Hypothalamus (tissue), 51 donors: ENCODE measurements at places on chromosomes 6 and 20.

DNA sequence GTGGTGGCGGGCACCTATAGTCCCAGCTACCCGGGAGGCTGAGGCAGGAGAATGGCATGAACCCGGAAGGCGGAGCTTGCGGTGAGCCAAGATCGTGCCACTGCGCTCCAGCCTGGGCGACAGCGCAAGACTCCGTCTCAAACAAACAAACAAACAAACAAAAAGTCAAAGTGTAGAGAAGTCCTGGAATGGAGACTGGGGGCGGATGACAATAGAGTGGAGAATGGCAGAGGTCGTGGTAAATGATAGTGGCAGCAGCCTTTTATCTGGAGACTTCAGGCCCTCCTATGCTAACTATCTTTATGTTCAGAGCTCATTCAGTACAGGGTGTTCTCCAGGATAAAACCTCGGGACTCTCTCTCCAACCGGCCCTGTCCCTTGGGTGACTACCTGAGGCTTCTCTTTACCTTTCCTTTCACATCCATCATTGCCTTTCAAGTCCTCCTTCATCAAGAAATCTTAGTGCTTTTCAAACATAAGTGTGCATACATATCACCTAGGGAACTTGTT is 1.4 kb upstream of the FKBPL start:
- no peak for DNase-seq

GRCh38 chr6:53718597-53719460 is 53.3 kb upstream of the KLHL31 start:
- peak; percentile 28 for DNase-seq

DNA sequence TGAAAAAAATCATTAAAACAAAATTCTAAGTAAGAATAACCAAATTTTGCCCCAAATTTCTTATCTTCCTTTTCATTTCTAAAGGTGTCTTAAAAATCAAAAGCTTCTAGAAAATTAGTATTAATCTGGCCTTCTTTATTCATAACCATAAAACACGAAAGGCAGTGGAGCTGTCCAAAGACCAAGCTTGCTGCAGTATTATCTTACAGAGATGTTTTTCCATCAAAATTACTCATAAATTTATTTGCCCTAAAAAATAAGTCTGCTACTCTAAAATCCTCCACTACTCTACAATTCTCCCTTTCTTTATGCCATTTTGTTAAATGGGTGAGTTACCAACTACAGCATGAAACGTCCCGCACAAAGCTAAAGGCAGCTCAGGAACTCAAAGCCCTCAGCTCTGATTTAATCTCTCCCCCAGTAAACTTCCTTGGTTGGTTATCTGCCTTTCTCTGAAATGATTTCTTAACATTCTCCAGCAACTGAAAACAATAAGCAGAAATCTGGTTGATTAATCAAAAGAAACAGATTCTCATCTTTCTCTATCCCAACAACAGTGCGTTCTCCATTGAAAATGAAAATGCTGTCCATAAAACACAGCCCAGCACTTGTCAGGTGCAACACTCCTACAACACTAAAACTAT is 2.1 kb downstream of the USP49 start:
- DNase-seq = no peak

DNA sequence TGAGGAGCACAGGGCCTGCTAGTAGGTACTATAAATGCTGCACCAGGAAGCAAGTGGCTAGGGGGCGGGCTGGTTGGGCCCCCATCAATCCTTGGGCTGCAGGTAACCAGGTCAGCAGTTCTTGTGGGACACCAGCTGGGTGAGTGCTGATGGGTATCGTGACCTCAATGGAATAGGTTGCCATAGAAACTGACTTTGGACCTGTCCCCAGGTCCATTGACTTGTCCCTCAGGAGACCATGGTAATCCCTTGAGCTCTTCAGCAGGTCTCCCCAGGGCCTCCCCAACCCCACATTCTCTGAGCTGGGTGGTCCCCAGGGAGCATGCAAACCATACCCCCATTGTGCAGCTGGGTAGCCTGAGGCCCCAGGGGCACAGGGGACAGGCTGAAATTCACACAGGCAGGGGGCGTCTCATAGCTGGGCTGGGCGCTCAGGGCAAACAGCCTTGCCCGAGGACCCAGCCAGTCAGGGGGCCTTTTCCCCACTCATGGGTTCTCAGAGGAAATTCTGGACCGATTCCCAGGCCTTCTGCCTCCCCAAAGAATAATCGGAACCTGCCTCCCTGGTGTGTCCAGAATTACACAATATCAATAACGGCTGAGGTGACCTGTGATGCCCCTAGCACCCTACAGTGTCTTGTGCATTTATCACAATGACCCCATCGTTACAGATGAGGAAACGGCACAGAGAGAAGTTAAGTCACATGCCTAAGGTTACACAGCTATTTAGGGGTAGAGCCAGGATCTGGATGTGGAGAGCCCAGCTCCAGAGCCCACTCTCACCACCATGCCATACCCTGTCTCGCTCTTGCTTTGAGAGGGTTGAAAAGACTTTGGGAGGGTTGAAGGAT is 35.9 kb downstream of the SRC start:
- DNase-seq = no peak

GRCh38 chr6:108211671-108212070 is 45.8 kb downstream of the NR2E1 start:
- no peak for DNase-seq
